ENCODE measurements at places on chromosomes 3 and 15.

GRCh38 chr15:25989327-25989726, 126.2 kb upstream of the ATP10A start:
- no peak for DNase-seq

- no peak for DNase-seq
Measured at GRCh38 chr15:62857411-62857853, 185.1 kb upstream of the TPM1 start.

DNA sequence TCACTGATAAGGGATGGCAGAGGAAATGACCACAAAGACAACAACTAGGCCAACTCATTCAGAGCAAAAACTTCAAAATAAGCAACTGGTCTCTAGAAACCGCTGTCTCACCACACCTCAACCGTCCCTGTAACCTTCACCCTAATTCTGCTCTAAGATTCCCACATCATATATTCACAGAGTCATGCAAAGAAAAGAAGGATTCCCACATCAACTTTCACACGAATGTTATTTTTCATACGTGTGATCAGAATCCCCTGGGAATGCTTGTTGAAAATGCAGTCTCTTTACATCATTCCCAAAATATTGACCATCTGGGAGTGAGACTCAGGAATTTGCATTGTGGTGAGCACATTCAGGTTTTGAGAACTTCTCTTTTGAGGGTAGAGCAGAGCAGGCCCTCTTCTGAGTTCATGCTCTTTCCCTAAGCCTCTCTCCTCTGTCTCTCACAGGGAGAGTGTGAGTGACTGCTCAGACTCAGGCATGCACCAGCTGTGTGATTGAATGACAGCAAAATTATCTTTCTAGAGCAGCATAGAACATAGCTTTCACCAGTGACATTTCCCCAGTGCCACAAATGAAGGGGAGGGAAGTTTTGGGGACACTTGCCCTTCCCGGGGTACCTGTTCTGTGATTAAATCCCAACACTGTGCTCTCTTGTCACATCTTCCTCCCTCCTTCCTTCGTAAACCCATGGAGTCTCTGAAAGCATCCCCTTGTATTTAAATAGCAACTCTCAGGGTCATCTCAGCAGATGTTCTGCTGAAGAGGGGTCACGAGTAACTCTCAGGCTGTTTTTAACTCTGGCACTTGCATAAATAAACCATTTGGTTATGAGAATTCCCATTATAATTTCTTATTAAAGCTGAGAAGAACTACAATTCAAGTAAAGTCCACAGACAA, 170.9 kb downstream of the PLCL2 start:
- peak; percentile 59 for DNase-seq

GRCh38 chr3:102180280-102180931, 254.4 kb upstream of the ZPLD1 start:
- peak; percentile 95 for DNase-seq

All from fibroblast of pulmonary artery (primary cell).